Stimulated activated CD4-positive, alpha-beta T cell treated with anti-CD3 and anti-CD28 coated beads, Interleukin-15, amount 100 ng/mL, for 1 hour (primary cell): ENCODE measurements at places on chromosomes 7 and 10.

GRCh38 chr10:21449288-21449966, 76.1 kb downstream of the SKIDA1 start:
- no peak for DNase-seq

DNA sequence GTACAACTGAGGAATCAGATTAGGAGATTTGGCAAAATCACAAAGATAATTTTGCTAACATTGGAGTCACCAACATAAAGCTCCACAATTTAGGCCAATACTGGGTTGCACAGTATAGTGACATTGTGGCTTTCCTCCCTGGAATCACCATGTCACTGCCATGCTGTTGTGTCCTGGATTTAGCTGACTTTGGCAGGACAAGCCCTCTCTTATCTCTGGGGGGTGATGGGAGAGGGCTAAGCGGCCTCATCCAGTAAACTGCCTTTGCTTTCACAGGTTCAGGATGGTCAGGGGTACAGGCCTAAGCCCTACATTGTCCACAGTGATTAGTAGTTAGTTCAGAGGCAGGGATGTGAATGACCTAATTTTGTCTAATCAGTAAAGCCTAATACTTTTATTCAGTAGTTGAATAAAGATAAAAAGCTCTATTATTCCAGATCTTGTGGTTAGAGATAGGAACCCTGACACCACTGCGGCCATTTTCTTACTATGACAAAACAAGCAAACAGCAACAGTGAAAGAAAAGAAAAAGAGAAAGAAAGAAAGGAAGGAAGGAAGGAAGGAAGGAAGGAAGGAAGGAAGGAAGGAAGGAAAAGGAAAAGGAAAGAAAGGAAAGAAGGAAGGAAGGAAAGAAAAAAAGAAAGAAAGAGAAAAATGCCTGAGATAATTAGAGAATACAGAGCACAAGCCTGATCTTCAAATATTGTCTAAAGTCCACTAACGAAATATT, 140.1 kb downstream of the ETV1 start:
- no peak for DNase-seq

GRCh38 chr7:74263399-74264120, 9.4 kb upstream of the RFC2 start:
- no peak for DNase-seq

DNA sequence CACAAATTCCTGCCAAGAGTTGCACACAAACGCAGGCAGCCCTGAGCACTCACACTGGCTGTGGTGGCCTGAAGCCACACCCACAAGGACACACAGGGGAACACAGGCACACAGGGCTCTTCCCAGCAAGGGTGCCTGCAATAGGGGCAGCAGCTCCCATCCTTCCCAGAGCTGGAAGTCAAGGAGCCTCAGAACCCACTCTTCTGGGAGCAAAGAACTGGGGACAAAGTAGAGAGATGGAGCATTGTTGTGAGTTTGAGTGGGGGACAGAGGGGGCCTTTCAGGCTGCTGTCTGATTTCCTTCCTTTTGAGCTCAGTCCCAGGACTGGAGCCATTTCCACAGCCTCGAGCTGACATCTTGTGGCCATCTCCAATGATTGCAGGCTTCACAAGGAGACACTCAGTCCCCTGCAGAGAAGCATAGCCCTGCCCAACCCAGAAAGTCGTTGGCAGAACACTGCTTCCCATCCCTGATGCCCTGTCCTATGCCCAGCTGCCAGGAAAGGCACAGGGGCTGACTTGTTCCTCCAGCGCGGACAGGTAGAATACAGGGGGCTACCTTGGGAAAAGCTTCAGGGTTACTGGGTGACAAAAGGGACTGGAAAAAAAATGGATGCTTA, 34.4 kb upstream of the SLF2 start:
- no peak for DNase-seq

DNA sequence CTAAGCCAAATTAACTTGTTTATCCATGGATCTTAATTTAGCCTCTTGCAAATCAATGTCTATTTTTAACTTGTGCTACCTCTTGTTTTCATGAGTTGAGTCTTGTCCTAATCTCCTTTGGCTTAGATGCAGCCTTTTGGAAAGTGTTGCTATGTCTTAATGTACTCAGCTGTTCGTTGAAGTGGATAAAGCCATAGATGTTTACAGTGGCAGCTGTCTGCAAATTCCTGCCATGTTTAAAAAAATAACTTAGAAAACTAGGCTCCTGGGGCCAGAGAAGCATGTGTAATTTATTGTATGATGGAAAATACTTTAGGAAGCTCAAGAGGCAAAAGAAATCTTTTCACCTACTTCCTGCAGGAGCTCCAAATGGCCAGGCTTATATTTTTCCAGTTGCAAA, 253.1 kb upstream of the RHOBTB1 start:
- no peak for DNase-seq

DNA sequence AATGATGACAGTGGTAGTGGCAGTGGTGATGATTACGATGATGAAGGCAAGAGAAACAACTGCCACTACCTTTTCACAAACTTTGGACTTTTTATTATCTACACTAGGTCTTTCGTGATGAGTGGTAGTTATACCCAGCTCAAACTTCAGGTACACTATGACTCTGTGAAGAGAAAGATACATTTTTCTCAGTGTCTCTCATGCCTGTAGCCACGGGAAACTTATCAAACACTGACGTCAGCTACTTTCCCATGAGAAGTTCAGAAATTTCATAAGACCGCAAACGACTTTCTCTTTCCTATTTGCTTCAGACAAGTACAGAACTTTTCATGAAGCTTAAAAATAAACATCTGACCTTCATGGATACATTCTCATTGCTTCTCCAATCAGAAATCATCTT, 57.0 kb downstream of the CALD1 start:
- no peak for DNase-seq

DNA sequence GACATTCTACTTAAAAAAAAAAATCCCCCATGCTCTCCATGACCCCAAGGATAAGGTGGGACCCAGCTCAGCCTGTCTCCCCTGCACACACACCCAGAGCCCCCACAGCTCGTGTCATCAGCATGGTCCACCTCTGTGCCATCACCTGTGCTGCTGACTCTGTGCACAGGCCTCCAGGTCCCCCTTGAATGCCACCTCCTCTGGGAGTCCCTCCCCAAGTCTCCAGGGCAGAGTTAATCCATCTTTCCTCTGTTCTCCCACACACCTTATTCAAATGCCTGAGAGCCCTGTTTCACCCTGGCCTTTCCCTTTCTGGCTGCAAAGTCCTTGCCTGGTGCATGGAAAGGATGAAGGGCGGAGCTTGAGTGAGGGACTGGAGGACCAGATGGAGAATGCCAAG, 194.1 kb upstream of the LYZL2 start:
- no peak for DNase-seq

DNA sequence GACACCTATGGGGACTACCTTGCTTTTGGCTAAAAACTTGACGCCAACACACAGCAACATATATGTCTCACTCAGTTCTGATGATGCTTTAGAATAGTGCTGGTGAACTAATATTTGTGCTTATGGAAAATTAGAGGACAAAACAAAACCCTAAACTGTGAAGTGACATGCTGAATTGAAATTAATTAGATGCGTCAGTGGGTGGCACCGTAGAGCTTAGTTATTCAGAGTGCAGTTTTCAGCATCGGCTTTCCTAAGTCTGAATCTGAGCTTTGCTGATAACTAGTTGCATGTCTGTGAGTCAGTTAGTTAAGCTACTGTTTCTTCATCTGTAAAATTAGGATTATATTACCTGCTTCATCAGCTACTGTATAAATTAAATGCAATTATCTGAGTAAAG, 245.0 kb upstream of the SORCS1 start:
- no peak for DNase-seq

DNA sequence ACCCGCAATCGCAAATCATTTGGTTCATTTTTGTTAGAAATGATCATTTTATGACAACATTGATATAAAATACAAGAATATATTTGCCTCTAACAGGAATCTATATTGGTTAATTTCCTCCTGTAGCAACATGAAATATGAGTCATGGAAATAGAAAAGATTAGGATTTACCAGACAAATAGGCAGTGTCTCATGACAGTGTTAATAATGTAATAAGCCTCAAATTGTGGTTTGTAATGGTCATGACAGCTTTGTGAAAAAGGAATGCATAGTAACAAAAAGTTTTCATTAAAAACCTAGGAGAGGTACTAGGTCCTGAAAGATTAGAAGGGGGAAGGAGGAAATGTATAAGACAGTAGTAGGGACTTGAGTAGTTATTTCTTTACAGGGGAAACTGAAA, 7.9 kb upstream of the SLK start:
- DNase-seq = no peak

GRCh38 chr10:109343293-109343692, 580.0 kb downstream of the XPNPEP1 start:
- no peak for DNase-seq

DNA sequence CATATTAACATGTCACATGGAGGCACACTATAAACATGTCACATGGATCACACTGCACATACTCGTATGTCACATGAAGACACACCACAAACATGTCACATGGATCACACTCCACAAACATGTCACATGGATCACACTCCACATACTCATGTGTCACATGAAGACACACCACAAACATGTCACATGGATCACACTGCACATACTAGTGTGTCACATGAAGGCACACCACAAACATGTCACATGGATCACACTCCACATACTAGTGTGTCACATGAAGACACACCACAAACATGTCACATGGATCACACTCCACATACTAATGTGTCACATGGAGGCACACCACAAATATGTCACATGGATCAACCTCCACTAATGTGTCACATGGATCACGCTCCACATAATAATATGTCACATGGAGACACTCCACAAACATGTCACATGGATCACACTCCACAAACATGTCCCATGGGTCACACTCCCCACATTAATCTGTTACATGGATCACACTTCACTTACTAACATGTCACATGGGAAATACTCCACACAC, 195.6 kb upstream of the PFKP start:
- no peak for DNase-seq

DNA sequence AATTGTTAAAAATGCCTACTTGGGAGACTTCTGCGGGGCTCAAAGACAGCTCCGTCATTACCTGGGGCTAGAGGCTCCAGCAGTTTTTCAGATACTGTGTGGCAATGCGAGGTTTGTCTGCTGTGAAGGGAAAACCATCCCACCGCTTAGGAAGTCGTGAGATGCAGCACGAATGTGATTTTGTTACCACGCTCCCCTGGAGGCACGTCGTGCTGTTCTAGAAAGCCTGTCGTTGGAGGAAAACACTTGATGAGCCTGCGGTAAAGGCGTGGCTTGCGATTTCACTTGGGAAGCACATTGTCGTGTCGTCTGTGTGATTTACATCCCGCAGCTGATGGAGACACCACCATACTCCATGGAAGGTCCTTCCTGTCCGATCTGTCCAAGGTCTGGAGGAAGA, 39.3 kb downstream of the CAMK1D start:
- DNase-seq = no peak
